ENCODE measurements at places on chromosomes 7 and 10.

- no peak for DNase-seq
Observed at GRCh38 chr10:132925614-132926013, 16.8 kb downstream of the CFAP46 start.

DNA sequence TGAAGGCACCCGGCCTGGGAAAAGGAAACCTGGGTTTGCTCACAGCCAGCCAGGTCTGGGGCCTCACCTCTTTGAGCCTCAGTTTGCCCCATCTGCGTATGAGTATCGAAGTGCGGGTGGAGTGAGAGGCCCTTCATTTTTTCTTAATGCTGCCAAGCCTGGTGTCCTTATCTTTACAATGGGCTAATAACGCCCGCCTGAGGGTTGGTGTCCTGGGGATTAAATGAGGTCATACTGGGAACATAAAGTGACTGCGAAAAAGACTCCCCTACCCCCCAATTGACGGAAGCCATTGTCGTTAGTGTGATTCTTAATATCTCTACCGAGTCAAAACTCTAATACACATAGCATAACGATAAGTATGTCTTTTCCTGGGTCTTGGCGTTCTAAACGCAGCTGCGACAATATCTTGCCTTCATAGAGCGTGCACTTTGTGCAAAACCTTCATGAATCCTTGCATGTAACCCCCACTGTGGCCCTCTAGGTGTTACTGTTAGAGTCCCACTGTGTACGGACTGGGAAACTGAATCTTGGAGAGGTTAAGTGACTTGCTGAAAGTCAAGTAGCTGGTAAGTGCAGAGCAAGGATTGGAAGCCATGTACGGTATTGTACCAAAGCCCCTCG lies 11.4 kb upstream of the GRB10 start:
- no peak for DNase-seq

GRCh38 chr10:79405221-79405994 lies 40.0 kb downstream of the ZCCHC24 start:
- no peak for DNase-seq

DNA sequence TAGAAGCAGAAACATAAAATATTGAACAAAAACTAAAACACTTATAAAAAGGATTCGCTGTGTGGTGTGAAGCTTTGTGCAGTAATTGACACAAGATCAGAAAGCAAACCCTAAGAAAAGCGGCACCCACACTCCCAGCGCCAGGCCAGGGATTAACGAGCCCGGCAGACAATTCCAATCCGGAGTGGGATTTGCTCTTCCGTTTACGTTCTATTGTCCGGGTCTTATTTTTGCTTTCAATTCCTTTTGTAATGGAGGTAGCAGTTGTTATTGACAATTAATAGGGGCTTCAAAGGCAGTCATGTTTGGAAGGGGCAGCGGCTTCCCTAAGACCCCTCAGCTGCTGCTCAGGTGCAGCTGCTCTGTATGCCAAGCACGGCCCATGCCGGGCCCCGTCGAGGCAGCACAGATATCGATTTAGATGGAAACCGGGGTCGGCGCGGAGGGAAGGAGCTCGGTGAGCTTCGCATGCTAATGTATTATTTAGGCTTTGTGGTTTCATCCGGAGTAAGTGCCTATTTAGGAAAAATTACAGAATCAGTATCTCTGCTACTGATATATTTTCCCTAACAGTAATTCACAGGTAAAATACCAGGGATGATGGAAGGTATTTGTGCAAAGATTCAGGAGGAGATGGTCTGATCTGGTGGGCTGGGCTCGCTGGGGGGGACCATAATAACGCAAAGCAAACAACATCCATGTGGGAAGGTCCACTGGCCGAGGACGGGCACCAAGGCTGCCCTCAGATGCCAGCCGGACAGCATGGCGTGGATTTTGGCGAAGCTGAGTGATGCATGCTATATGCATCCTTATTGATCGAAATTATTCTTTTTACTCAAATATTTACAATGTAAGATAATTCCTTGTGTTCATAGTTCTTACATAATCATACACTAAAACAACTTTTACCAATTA lies 561.7 kb downstream of the PTPRN2 start:
- DNase-seq = no peak

GRCh38 chr10:95303535-95303934 lies 12.7 kb upstream of the PDLIM1 start:
- DNase-seq = no peak

- no peak for DNase-seq
Observed at GRCh38 chr10:11702264-11702663, 39.9 kb upstream of the ECHDC3 start.

DNA sequence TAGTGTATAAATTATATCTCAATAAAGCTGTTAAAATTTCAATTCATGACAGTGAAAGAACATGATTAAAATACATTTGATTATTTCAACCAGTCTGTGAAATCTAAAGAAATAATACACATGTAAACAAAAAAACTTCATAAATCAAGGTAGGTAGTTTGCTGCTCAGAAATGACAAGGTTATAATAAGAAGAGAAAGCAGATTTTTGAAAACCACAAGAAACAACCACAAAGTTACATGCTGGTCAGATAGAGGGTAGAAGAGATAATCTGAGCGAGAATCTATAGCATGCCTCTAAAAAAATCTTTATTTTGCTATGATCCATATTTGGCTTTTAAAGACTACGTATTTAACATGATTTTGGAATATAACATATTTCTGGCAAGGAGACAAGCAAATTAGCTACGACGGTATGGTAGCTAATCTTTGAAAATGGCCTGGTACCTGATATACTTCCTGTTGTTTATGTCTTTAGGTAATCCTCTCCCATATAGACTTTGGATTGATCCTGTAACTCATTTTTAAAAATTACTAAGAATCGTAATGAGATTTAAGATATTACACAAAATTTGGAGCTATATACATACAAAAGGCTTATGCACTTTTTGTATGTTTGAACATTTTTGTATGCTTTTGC lies 23.5 kb upstream of the VCL start:
- DNase-seq = no peak

- no peak for DNase-seq
Observed at GRCh38 chr10:132988988-132989387, 46.6 kb upstream of the CFAP46 start.

GRCh38 chr10:59622320-59623132 lies 87.1 kb downstream of the SLC16A9 start:
- no peak for DNase-seq

GRCh38 chr10:133246236-133246626 lies 8.6 kb downstream of the VENTX start:
- DNase-seq = no peak

GRCh38 chr7:27677912-27678612 lies 15.4 kb upstream of the HIBADH start:
- no peak for DNase-seq

GRCh38 chr10:104614245-104614831 lies 26.8 kb upstream of the SORCS3 start:
- peak; percentile 27 for DNase-seq

DNA sequence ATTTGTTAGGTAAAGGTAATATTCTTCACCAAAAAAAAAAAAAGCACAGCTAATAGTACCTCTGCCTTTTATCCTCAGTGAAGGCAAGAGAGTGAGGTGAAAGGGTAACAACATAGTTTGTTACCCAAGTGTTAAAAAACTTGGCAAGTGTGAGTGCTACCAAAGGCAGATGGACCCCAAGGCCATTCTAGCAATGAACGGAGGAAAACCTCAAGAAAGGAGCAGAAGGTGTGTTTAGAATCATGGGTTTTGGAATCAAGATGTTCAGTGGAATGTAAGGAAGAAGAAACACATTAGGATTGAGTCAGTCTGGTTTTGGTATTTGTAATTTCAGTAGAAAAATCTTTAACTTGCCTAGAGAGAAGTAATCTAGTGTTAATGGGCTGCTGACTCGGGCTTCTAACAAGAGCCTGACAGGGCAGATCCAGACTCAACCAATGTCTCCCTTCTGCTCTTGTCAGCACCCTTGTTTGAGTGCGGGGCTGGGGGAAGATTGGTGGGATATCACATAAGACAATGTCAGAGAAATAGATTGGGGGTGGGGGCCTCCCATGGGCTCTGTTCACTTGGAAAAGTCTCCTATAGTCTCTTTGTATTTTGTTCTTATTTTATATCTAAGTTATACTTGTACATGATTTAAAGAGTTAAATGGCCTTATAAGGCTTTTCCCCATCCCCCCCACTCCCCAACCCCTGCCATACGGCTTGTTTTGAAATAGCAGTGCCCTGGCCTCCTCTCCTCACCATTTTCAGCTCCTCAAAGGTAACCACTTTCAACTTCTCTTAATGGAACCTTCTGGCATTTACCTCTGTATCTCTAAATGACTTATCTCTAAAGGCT lies 44.4 kb downstream of the SCD start:
- no peak for DNase-seq

DNA sequence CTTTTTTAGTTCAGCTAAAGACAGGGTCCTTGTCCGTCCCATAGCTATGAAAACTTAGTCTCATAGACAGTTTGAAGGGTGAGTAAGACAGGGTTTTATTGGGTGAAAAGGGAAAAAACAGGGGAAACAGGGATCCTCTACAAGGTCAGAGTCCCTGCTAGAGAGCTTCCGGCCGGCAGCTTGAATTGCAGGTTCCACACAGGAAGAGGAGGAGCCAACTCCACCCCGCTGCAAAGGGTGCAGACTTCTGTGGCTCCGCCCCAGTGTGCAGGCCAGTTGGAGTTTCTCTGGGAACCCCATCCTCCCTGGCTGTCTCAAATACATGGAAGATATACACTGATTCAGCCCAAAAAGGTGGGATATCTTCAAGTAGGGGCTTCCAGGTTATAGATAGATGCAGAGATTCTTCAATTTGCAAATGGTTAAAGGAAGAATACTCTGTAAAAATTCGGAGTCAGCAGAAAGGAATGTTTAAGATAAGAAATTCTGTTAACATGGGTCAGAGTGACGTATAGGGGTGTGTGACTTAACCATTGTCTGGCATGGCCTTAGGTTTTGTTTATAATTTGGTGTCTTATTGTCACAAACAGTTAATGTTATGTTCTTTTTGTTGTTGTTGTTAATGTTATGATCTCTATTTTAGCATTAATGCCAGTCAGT lies 34.6 kb upstream of the HECW1 start:
- DNase-seq = no peak

DNA sequence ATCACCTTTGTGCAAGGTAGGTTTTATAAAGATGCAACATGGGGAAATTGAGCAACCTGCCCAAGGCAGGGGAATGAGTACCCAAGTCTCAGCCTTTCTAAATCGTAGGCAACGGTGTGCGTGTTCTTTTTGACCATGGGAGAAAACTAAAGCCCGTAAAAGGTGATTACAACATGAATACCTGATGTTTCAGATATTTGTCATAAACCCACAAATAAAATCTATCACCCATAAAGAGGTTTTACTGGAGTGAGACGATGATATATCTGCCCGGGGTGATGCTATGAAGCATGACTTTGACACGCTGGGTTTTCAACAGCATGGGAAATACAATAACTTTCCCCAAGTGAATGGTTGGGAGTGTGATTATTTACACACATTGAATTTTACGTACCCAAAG lies 406.3 kb upstream of the KLF6 start:
- no peak for DNase-seq

- no peak for DNase-seq
Observed at GRCh38 chr7:20735346-20736065, 51.2 kb downstream of the SP8 start.

Measured in GM19239 (cell line).